ENCODE measurements at places on chromosomes 2 and 18.

DNA sequence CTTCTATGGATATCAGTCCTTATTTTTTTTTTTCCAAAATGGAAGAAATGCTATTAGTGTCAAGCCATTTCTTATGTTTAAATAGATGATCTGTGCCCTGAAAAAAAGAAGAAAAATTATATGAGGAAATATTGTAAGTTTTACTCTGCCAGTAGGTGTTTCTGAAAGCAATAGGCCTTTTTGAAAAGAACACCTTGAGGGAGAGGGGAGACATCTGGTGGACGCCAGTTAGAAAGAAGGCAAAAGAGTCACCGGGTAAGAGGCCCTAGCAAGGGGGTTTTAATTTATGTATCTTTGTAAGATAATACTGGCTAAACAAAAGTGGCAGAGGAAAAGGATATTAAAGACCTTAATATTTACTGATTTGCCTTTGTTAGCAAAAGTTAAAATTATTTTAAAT, 56.1 kb downstream of the DYNAP start:
- DNase-seq, result no peak

DNA sequence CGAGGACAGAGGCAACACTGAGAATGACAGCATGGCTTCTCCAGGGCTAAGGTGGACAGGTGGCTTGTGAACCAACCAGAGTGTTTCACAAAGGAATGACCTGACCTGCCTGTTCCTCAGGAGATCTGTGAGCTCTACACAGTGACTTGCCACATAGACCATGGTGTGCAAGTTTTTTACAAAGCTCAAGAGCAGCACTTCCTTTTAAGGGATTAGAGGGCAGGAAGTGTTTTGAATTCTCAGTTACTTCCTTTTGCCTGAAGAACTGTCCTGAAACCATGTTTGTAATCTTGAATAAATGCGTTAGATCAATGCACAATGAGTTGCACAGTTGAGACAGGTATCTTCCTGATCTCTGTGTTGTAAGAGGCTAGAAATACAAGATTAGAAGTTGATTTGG, 421.9 kb downstream of the THSD7B start:
- no peak for DNase-seq

DNA sequence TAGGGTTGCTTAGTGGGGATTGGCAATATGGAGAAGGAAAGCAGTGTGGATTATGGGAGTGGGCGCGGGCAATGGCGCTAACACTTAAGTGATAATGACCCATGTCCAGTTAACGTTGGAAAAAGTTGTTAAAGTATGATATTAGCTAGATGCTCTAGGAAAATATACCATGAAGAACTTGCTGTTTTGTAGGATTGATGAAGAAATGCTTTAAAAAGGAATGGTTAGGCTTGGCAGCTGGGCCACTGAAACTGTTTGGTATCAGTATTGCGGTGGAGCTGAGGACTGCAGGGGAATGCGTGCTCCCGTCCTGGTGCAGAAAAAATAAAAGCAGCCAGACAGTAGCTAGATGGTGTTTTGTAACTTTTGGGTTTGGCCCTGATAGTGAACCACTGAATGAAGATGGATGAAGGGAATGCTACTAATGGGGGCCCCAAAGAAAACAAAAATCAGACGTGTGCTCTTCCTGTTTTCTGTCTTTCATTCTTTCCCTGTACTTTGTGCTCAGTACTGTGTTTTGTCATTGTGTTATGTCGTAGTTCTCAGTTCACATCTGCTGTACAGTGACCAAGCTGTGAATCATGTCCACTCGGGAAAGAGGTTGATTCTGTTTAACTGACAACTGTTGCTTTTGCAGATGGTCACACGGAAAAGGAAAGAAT, 999 bp downstream of the INSIG2 start:
- no peak for DNase-seq

GRCh38 chr2:67321588-67321903, 75.6 kb upstream of the ETAA1 start:
- DNase-seq, result no peak

GRCh38 chr2:159506202-159506601, 110.1 kb downstream of the BAZ2B start:
- no peak for DNase-seq

GRCh38 chr2:239160226-239161143, 240.3 kb downstream of the HDAC4 start:
- DNase-seq, result no peak

DNA sequence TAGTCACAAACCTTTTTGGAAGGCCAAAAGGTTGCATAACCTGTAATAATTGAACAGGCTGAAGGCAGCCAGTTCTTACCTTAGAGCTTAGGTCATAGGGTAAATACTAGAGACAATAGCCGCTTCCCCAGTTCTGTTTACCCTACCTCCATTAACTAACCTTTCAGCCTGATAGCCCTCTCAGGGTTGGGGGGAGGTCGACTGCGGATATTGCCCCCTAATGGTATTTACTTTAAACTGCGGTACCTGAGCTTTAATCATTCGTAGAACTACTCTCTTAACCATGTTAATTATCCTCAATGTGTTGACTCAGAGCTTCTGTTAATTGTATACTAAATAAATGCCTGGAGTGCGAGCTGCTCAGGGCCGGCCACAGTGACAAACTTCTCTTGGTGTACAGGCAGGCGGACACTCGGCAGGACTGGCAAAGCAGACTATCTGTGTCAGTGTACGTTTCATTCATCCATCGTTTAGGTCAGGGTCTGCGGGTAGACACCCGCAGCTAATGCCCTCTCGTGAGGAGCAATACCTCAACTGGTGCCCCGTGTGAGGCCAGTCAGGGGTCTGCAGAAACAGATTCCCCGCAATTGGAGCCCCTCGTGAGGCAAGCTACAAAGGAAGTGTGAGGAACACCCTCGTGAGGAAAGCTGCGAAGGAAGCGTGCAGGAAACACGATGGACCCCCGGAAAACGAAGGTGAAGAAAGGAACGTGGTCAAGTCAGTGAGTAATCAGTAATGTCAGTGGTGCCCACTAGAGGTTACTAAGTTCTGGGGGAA, 115.3 kb upstream of the SCN7A start:
- no peak for DNase-seq

DNA sequence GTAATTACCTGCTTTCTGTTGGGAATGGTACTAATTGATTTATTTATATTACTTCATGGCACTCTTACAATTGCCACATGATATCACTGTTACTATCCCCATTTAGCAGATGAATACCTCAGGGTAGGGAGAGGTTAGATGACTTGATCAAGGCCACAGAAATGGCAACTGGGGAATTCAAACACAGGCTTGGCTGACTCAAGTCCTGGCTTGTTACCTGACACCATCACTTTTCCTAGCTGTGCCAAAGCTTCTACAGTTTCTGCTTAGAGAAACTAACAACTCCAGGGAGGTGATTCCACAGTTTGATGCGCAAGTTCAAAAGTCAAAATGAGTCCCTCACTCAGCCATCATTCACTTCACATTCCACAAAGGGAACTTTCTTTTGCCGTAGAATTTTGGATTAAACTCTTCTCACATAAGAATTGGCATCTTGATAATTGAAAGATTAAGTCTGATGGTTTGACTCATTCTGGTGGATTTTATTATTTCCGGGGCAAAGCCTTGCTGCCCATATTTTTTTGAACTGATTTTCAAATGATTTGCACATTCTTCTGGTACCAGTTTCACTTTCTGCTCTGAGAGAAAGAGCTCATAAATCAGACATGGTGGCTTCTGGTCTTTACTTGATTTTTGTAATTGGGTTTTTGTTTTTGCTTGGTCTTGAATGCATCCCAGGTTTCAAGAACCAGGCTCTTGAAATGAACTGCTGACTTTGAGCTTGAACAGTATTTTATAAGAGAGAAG, 656.8 kb downstream of the BCL11A start:
- DNase-seq, result no peak

DNA sequence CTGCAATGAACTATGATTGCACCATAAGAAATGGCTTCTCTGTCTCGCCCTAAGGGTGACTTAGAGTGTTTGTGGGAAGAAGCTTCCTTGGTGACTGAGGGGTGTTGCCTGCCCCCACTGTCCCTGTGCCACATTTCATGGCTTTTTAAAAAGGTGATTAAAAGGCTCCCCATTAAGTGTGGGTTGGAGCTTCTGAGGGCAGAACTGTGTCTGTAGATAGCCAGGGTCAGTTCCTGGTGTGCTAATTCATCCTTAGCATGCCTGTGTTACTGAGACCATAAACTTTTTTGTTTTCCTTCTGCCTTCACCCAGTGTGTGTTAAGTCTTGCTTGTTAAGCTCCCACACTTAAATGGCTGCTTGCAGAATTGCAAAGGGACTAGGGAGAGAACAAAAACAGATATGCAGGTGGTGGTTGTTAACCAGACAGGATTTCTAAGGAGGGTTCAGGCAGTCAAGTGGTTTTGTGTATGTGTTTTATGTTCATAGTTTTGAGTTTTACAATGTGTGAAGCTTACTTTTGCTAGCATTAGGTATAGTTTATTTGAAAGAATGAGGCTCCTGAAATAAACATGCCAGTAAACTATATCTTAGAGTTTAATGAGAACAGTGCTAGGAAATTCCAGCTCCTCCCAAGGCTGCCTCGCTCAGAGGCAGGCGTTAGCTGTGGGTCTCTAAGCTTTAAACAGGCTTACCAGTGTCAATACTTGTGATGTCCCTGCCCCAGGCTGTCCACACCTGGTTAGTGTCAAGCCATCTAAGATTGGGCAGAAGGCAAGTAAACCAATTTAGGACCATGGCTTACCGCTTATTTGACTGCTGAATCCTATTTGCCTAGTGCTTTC, 14.5 kb downstream of the CERS6 start:
- no peak for DNase-seq

Data from LNCaP clone FGC (cell line).